Hematopoietic multipotent progenitor cell treated with erythropoietin and hydrocortisone succinate and interleukin-3 and kit ligand, for 8 days (in vitro differentiated cells): ENCODE measurements at places on chromosomes 12 and 14.

DNA sequence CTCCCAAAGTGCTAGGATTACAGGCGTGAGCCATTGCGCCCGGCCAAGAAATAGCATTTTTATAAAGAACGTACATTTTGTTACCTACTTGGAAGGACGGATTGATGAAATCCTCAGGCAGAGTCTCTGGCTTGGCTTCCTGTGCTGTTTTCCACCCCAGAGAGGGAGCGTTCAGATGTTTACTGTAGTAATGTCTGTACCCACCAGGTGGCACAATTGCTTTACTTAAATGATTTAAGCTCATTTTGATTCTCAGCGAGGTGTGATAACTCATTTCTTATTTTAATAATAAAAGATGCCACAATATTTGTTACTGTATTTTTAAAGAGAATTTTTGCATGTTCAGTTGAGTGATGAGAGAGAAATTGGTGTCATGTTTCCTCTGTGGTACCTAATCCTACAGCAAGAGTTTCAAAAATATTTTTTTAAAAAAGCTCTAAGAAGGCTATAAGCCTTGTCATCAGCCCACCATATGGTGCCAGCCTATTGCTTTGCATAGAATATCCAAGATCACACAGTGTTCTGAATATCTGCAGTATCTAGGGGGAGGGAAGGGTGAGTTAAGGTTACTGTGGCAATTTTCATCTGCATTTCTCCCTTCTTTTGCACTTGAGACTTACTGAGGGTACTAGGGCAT is 82.6 kb upstream of the TRAF3 start:
- DNase-seq = peak; percentile 85

- no peak for DNase-seq
These were observed 8.9 kb downstream of the RNASE11 start for GRCh38 chr14:20578784-20579502.

GRCh38 chr12:124543052-124543589 is 24.3 kb downstream of the NCOR2 start:
- no peak for DNase-seq

- no peak for DNase-seq
These were observed 592.4 kb upstream of the SEL1L start for GRCh38 chr14:82126006-82126405.

DNA sequence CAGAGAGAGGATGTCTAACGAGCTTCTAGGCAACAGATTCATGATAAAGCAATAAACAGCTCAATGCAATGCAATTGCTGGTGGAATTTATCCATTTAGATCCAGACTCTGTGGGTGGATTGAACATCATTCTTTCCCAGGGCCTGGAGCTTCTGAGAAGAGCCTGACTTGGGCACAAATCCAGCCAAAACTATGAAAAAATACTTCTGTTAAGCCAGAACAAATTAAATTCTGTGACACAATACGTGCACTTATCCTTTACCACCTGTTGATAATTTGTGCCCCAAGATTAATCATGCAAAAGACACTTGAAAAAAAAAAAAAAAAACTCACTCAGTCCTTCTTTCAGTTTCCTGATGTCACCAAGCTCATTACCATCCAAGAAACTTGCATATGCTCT is 446.0 kb upstream of the DCN start:
- DNase-seq = no peak

DNA sequence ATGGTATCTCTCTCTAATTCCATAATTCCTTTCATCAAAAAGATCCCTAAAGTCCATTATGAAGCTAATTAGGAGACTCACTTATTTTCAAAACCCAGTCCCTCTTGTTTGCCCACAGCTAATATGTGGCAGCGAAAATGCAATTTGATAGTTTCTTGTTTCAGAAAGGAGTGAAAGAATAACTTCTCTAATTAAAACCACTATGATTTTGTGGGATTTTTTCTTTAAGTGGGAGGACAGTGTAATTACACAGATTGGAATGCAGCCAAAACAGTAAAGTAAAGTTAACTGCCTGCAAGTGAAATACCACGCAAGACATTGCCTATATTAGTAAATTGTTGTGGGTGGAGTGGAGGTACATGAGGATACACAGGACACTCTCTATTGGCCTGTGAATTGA is 50.0 kb downstream of the PTPRO start:
- no peak for DNase-seq

GRCh38 chr12:114779186-114779585 is 95.2 kb upstream of the TBX3 start:
- no peak for DNase-seq

DNA sequence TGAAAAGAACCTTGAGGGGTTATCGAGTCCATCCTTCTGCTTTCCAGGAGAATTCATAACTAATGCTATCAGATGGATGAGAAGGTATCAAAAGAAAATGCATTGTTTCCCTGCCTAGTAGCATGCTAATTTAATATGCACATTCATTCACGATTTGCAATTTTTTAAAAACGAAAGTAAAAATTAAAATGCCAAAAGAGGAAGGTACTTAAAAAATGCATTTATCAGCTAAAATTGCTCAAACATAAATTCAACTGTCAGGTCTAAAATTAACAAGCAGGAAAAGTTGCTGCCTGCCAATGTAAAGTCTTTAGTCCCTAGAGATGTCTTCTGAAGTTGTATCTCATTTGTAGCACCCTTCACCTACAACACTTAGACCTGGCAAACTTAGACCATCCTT is 7.9 kb downstream of the ATF7 start:
- peak; percentile 60 for DNase-seq

DNA sequence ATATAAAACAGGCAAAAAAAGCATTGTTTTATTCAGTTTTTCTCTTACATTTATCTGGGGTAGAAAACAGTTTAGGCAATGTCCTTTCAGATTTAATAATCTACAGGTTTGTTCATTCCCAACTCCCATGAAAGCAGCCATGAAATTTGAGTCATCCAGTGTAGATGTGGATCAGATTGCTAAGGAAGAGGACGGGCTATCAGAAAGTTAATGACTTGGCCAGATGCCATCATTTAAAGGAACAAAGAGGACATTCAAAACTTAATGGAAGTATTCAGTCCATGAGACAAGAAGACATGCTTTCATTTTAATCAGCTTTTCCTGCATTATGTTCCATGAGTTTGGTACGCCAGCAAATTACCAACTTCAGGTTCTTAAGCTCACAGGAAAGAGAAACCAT is 31.1 kb upstream of the POC1B start:
- DNase-seq = no peak

GRCh38 chr14:90721619-90722305 is 94.5 kb downstream of the TTC7B start:
- DNase-seq = no peak

GRCh38 chr12:47152095-47152494 is 72.3 kb upstream of the AMIGO2 start:
- DNase-seq = no peak

DNA sequence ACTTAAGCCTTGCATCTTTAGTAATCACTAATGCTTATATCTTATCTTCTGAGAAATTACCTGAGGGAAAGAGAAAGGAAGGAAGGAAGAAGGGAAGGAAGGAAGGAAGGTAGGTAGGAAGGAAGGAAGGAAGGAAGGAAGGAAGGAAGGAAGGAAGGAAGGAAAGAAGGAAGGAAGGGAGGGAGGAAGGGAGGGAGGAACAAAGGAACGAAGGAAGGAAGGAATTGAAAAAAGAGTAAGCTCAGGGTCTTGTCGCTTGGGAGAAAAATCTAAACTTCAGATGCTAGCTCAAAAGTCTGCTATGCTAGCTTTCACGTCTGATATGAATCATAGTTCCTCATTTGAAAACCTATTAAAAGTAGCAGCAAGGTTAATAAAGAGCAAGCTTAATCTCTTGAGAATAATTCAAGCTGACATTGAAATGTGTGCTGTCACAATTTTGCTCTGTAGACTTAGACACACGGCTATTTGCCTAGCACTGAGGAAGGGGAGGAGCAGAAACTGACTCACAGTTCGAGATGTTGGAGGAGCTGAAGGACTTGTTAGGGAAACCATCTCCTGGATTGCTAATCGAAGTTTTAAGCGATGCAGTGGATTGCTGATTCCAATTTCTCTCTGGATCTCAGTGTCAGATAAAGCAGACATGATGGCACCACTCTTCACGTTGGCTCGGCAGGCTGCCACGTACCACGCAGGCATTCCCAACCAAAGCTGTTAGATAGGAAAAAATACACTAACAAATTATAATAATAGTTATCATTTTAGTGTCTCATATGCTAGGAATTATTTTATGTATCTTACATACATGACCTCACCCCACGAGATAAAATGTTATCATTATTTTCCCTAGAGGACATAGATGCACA is 216.7 kb downstream of the ACSS3 start:
- DNase-seq = no peak

DNA sequence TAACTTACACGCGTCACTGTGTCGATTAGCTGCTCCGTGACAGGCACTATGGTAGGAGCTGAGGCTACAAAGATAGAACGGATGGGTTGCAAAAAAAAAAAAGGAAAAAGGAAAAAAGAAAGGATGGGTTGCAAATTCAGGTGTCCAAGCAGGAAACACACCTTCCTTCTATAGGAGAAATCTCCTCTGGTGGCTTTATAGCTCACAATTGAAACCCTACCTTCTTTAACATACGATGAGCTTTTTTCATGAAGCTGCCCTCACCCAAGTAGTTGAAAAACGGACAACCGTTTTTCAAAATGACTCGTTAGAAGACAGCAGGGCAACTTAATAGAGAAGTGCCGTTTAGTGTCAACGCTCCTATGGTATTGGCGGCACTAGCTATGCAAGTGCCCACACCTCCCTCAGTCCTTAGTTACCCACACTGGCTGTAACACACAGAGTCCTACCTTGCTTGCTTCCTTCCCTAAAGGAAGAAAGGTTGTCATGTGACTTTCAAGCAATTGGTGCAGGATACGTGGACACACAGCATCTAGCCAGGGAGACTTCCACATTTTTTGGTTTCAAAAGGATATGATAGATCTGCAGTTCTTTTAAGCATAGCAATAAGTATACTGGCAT is 682 bp upstream of the TRIP11 start:
- DNase-seq = peak; percentile 85

DNA sequence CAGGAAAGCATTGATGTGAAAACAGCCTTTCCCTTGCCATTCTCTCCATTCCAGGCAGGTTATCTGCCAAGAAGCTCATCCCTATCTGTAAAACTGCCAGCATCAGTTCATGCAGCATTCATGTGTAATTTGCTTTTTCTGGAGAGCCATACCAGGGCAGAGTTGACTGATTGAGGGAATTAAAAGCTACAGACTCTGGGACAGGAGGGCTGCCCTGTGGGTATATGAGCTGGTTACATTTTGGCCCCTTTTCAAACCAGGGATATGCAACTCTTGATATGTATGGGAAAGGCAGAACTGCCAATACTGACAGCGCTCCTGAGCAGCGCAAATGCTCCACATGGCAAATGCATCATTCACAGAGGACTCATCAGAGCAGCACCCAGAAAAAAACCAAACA is 53.7 kb downstream of the SYT1 start:
- no peak for DNase-seq

DNA sequence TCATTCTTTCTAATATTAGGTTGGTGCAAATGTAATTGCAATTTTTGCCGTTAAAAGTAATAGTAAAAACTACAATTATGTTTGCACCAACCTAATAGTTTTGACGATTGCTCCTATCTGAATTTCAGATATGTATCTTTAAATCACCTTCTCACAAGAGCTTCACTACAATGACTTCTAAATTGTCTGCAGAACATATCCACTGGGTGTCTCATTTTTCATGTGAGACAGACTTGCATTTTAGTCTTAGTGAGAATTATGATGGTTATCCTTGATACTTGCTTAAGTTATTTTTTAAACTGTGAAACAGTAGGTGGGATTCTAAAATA is 84.6 kb downstream of the ITPR2 start:
- no peak for DNase-seq

DNA sequence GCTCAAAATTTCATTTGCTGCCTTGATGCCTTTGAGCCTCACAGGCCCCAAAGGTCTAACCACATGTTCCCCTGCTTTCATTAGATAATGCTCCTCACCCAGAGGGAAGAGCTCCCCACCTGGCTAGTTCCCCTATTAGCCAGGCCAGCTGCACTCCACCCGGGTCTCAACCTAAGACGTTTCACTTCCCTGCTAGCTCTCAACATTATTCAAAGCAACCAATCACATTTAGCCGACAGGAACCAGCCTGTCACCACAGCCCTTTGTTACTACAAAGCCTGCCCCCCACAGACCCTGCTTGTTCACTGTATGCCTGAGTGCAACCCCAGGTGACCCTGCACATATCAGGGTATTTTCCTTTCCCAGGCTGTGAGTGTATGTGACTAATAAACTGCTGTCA is 78.6 kb downstream of the SLC15A5 start:
- peak; percentile 20 for DNase-seq

GRCh38 chr12:114479831-114480230 is 73.9 kb upstream of the TBX5 start:
- DNase-seq = no peak

DNA sequence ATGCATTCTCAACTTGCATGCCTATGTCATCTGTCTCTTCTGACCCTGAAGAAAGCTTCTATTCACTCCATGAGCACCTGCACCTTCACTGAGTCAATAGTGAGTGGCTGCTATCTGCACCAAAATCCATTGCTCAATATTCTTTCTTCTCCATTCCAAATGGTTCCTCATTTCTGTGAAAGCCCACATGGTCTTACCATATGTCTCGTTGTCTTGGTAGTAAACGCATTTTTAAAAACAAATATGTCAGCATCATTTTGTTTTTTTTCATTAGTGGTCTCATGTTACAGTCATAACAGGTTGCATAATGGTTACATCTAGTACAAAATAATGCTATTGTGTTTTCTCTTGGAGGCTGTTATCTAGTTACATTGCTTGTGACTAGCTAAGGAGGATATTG is 106.9 kb upstream of the CPM start:
- no peak for DNase-seq

GRCh38 chr12:53643232-53643979 is 17.2 kb upstream of the ATF7 start:
- no peak for DNase-seq

- DNase-seq = no peak
These were observed 205.2 kb downstream of the KLHL28 start for GRCh38 chr14:44756554-44756953.

- DNase-seq = no peak
These were observed 15.0 kb downstream of the AQP6 start for GRCh38 chr12:49987625-49988303.

DNA sequence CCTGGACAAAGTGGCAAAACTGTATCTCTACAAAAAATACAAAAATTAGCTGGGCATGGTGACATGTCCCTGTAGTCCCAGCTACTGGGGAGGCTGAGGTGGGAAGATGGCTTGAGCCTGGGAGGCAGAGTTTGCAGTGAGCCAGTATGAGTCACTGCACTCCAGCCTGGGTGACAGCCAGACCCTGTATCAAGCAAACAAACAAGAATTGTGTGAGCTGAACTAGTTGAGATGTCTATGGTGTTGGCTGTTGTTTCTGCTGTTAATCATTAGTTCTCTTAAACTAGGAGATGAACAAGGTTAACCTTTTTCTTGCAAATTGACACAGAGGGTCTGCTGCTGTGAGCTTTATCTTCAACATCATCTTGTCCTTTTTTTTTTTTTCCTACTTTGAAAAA is 23.6 kb downstream of the RASSF3 start:
- DNase-seq = no peak
